ENCODE measurements at places on chromosomes 7 and 10. TPM values are rescaled to one million over a fixed set of nuclear protein-coding genes. Genes with fewer than 3 reads are reported as not detected.
A peak's percentile ranks its signal among the peaks of the same experiment; 100 is the strongest.

- DNase-seq, result peak; percentile 72
These were observed 35.4 kb downstream of the BAG3 start for GRCh38 chr10:119686465-119687191.

- DNase-seq, result no peak
These were observed 8.4 kb downstream of the MLXIPL start for GRCh38 chr7:73615886-73616285.

DNA sequence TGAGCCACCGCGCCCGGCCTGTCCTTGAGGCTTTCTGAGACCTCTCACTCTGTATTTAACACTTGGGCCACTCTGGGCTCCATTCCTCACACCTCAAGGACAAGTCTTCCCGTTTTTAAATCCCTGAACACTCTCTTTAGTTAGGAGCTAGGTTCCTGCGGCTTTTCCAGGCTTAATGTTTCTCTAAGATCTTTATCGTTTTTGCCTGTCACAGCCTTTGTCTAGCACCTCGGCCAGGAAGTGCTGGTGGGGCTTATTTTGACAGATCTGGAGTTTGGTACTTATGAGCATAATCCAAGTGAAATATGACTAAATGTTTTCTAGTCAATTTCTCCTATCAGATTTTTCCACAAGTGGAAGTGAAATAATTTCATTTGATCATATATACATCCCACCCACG lies 186.6 kb downstream of the DPY19L1 start:
- DNase-seq, result no peak

GRCh38 chr10:13617116-13617515 lies 30.4 kb downstream of the PRPF18 start:
- DNase-seq, result no peak

- DNase-seq, result no peak
These were observed 43.4 kb downstream of the GRK5 start for GRCh38 chr10:119250641-119251314.

DNA sequence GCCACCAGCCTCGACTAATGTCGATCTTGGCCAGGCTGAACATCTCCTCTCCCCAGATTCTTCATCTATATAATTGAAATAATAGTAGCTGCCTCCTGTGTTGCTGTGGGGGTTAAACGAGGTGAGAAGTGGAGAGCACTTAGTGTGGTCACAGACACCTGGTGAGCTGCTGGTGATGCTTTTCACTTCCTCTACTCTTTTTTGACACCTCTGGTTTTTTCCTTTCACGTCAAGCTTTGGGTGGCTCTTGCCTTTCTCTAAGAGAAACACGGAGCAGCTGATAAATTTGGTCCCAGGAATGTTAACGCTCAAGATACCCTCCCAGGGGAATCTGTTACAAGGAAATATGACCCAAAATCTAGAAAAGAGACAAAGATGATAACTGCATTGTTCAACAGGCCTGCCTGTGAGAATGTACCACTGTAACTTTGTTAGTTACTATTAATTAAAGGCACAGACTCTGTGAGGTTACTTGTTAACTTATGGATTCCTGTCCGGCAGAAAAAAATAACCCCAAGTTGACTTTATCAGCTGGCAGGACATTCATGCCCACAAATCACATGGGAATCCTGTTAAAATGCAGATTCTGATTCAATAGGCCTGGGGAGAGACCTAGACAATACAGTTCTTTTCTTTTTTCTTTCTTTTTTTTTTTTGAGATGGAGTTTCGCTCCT lies 9.5 kb upstream of the NPFFR1 start:
- DNase-seq, result no peak

DNA sequence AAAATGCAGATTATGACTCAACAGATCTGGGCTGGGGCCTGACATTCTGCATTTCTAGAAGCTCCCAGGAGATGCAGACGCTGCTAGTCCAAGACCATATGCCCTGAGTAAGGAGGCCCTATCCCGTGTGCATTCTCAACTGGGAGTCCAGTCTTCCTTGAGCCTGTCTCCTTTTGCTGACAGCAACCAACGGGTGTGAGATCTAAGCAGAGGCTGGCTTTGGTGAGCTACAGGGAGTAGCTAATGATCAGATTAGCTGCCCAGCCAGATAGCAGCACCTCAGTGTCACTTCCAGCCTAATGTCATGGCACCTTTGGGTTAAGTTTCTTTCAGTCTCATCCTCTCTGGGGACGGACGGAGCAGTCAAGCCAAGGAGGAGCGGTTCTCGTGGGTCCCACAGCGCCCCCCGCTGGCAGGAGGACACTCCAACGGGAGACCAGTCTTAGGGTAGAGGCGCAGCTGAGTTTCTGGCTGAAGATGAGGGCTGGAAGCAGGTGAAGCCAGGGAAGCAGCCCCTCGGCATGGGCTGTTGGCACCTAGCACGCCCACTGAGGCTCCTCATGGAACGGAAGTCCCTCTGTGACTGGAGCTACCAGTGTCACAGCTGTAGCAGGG lies 154.0 kb downstream of the CCDC3 start:
- DNase-seq, result no peak

DNA sequence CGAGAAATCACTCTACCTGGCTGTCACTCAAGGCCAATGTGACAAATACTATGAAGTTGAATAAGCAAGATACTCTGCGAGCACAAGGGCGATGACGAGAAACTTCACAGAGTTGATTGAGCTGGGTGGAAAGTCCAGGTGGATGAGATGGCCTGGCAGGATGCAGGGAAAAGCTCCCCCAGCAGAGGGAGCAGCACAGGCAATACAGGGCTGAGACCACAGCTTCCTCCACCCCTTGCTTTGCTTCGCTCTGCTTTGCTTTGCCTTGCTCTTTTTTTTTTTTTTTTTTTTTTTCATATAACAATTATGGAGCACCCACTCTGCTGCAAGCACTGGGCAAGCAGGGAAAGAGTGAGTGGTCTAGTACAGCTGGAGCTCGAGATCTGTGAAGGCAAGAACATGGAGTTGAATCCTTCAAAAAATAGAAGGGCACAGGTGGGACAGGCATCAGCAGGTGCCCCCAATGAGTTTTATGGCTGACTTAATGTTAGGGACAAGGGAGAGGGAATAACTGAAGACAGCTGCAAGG lies 88.3 kb downstream of the CABCOCO1 start:
- no peak for DNase-seq

- DNase-seq, result no peak
These were observed 51.3 kb upstream of the KCND2 start for GRCh38 chr7:120221666-120222065.

- DNase-seq, result no peak
These were observed 918.9 kb downstream of the GRID1 start for GRCh38 chr10:85447690-85448089.

PLAC9 gene
- polyA plus RNA-seq, result 27.7 TPM

PRXL2A gene
- polyA plus RNA-seq, result 138 TPM

RAB18 gene
- 112 TPM for polyA plus RNA-seq

TMEM229A gene
- polyA plus RNA-seq, result not detected
